ENCODE measurements at places on chromosomes 12 and 14.

DNA sequence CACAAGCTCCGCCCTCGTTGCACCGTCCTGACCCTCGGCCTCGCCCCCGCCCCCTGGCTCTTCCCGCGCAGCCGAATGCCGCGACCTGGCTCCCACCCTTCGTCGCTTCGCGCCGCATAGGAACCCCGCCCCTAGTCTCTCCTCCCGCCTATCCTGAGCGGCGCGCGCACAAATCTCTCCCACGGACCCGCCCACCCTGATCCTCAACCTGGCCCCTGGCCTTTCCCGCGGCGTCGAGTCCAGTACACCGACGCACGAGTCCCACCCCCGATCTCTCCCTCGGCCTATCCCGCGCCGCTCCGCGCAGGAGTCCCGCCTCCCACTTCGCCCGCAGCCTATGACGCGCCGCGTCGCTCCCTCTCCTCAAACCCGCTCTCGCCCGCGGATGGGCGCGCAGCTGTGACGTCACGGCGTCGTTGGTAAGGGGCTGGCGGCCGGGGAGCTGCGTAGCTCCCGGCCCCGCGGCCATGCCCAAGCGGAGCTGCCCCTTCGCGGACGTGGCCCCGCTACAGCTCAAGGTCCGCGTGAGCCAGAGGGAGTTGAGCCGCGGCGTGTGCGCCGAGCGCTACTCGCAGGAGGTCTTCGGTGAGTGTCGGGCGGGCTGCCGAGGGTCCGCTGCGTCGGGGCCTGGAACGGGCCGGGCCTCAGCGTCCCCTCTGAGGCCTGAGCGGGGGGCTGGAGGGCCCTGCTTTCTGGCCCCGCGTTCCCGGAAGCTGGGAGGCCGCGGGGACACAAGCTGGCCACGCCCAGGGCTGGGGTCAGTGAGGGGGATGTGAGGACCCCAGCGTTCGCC lies at the start of gene SIVA1:
Gene SIVA1 (plus strand): TSS at position 413 of the 793 bp plus-strand sequence. CDS start 55 bp downstream, at position 468.
- DNase-seq, result peak; percentile 100

- DNase-seq, result peak; percentile 94
Measured at GRCh38 chr14:89954070-89955021, at the start of gene EFCAB11. TSS of gene EFCAB11 (minus strand) at chr14:89954730. CDS start at chr14:89954660, 70 bp downstream.

GRCh38 chr12:30537228-30537627 lies 158.4 kb downstream of the IPO8 start:
- DNase-seq, result no peak

DNA sequence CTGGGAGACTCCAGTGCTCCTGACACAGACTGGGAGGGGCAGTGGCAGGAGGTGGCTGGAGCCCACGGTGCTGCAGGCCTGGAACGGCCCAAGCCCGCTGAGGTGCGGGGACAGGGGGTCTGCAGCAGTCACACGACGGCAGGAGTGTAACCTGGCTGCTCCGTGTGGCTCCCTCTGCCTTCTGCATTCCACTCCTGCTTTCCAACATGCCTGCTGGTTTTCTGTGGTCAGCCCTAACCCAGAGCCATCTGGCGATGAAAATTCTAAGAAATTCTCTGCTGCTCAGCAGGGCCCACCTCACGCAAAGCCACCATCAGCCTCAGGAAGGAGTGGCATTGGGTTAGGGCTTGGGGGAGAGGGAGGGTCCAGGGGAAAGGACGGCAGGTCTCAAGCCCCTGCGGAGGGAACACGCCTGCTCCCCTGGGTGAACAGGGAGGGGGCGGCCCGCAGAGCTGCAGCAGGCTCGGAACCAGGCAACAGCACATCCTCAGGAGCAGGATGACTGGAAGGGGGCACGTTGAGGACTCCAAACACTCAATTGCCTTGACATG lies 5.0 kb upstream of the FBRSL1 start:
- no peak for DNase-seq

GRCh38 chr14:102272392-102272791 lies 32.6 kb downstream of the MOK start:
- DNase-seq, result no peak

All from stimulated activated CD4-positive, alpha-beta T cell treated with anti-CD3 and anti-CD28 coated beads, Interleukin-4, amount 100 ng/mL, for 48 hours (primary cell).